Omental fat pad (tissue), 4 donors: ENCODE measurements at places on chromosomes 13 and 19. TPM values are rescaled to one million over a fixed set of nuclear protein-coding genes. Genes with fewer than 3 reads are reported as not detected.

GRCh38 chr13:49791711-49792549, 552 bp downstream of the KPNA3 start:
- no peak for DNase-seq

DNA sequence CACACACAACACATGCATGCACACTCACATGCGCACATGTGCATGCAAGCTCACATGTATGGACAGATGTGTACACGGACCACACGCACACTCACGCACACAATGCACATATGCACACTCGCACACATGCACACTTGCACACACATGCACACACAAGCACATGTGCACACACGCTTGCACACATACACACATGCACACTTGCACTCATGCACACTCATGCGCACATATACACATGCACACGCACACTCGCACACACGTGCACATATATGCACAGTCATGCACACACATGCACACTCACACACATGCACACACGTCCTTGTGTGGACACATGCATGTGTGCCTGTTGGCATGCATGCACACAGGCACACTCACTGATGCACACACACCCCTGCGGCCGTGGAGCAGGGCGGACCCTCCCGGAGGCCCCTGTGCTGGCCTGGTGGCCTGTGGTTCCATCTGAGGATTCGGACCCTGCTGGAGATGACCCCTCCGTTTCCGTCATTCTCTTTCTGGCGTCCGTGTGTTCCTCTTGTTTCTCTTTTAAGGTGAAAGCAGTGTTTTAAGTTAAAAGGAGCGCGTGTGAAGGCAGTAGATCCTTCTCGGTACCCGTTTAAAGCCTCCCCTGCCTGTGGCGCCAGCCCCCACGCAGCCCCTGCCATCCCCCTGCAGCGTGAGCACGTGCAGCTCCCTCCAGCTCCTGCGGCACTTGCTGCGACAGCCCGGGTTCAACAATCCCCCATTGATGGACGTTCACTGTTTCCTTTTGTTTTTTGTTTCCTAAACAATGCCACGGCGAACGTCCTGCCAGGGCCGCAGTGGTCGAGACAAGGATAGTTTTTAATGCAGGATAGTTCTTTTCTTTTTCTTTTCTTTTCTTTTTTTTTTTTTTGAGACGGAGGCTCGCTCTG, 5.6 kb downstream of the NDUFS7 start:
- DNase-seq = no peak

GRCh38 chr19:29495901-29496441, 29.8 kb upstream of the VSTM2B start:
- no peak for DNase-seq

GRCh38 chr13:100298691-100299090, 209.8 kb downstream of the PCCA start:
- DNase-seq = no peak

DNA sequence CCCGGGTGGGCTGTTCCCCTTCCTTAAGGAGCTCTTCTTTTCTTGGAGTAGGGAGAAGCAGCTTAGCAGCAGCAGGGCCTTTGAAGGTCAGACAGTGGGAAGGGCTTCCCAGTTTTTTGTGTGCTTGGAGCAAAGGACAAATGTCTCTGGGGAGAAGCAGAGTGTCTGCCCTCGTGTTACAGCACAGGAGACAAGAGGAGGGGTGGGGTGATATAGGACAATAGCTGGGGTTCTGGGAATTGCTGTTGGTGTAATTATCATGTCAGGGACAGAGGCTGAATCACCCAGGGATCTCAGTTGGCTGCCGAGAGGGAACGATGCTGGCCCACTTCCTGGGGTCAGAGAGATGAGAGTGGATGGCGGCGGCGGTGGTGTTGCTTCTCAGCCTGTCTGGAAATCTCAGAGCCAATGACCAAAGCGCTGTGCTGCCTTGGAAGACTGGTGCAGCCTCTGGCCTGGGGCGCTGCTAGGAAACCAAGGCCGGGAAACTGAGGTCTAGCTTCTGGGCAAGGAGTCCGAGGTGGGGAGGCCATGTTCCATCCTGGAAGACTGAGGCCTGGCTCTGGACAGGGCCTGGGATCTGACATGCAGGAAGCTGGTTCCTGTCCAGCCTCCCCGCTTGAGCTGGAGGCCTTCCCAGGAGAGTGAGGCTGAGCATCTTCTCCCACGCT, 1.2 kb downstream of the INAFM1 start:
- no peak for DNase-seq

GRCh38 chr19:29576761-29577648, 29.1 kb upstream of the POP4 start:
- DNase-seq = no peak

GRCh38 chr19:47028195-47028601, 8.6 kb downstream of the NPAS1 start:
- no peak for DNase-seq

DNA sequence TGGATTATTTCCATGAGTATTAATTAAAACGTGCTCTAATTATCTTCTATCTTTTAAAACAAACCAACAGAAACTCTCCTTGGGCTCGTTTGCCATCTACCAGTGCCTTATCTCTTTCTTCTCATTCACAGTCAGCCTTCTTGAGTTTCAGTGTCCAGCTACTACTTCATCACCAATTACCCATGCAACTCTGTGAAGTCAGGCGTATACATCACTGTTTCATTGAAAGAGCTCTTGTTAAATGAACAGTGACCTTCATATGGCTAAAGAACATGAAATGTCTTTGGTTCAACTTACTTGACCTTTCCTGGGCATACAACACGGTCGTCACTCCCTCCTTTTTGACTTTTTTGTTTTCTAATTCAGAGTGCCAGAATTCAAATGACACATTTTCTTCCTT, 5.2 kb upstream of the IFT88 start:
- no peak for DNase-seq

- no peak for DNase-seq
Observed at GRCh38 chr13:113086991-113087922, 18.3 kb upstream of the F7 start.

DNA sequence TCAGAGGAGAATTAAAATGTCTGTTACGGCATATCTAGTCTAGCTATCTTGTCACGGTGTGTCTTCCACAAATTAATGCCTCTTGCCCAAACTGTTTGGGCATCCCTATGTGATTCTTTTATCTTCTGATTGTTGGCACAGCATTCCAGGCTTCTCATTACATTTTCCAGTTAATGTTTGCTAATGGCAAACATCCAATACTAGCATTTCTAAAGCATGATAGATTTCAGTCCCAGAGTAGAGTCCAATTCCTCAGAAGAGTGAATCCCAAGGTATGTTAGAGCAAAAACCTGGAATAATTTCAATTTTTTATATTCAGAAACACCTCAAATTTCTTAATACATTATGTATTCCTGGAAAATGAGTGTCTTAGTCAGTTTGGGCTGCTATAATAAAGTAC, 684.5 kb upstream of the SLITRK1 start:
- no peak for DNase-seq

DNA sequence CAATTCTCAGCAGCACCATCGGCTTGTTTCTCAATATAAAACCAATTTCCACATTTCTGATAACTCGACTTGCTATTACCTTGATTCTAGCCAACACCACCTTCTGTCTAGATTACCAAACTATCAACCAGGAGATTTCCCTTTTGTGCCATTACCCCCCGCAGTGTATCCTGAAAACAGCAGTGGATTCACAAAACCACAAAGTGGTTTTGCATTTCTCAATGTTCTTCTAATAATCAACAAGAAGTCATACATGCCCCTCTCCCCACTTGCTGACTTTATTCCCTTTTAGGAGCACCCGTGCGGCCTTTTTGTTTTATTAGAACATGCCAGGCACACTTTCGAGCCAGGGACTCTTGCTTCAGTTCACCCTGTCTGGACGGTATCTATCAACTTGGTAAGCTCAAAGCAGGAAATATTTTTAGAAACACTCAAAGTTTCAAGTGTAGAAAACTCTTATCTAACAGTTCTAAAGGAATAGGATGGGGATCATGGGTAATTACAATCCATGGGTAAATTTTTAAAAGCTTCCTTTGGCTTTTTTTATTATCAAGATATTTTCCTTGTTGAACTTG, 967.4 kb downstream of the EFNB2 start:
- no peak for DNase-seq

GRCh38 chr13:74889321-74889720, 592.6 kb downstream of the TBC1D4 start:
- DNase-seq = no peak

- no peak for DNase-seq
Observed at GRCh38 chr19:13260883-13261653, 110.9 kb downstream of the IER2 start.

GRCh38 chr13:47291107-47291656, 394.3 kb upstream of the HTR2A start:
- no peak for DNase-seq

DNA sequence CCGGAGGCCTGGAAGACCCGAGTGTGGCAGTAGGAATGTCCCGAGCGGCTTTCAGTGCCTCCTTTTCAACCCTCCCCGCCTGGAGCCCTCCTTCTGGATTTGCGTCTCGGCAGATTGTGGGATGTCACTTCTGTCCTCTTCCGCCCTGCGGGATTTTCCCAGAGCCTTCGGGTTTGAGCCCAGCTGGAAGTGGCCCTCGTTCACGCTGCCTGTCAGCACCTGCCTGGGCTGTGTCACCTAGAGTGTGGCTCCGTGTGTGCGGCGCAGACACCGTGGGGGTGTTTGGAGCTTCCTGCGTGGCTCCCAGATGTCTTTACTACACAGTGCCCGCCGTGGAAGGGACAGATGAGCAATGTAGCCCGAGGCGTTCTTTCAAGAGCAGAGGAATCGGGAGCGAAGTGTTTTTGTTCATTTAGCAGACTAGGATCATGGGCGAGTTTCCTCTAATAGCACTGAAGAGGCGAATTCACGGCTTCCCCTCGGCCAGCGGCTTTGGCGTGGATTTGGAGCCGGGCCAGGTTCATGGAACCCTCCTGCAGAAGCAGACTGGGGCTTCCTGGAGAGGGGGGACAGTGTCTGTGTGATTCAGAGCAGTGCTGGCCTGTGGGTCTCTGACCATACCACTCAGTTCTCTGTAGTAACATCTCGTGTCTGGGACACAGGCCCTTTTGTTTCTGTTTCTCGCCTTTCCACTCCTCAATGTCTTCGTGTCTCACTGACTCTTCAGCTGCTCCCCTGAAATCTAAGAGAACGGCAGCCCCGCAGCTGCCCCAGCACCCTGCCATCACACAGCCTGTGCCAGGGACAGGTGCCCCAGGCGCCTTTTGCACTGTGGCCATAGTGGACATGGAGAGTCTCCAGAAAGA, 68.0 kb downstream of the KDM4B start:
- DNase-seq = no peak

DNA sequence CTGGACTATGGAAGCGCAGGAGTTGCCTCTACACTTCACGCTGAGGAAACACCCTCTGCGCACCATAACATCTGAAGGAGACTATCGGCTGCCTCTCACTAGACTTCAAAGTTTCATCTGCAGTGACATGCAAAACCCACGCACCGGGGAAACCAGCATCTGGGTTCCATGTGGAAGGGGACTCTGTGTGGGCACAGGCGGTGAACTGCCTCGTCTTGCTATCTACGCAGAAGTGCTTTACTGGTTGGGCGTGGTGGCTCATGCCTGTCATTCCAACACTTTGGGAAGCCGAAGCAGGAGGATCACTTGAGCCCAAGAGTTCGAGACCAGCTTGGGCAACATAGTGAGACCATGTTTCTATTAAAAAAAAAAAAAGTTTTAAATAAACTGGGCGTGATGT, 116.4 kb downstream of the STK24 start:
- DNase-seq = no peak

DNA sequence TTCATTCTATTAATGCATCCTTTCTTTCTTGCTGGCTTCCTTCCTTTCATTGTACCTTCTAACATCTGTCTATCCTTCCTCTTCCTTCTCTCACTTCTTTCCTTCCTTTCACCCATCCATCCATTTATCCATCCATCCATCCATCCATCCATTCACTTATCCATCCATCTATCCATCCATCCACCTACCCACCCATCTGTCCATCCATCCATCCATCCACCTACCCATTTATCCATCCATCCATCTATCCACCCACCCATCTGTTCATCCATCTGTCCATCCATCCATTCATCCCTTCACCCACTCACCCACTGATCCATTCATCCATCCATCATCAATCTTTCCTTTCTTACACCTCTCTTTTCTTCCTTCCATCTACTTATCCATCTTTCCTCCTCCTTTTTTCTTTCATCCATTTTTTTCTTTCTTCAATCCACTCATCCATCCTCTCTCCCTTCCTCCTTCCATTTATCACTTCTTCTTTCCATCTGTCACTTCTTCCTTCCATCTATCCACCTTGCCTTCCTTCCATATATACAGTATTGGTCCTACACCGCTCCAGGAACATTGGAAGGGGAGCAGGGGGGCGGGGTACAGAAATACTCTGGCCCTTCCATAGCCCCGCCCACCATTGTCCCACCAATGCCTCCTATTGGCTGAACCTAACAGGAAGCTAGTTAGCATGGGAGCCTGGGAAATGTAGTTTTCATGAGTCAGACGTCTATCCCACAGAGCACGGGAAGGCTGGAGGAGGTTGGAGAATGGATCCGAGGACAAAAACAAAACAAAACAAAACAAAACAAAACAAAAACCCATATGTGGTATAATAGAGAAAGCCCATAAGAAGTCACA, 45.9 kb downstream of the MBD3L1 start:
- no peak for DNase-seq

GRCh38 chr13:28528848-28529247, 33.9 kb upstream of the FLT1 start:
- no peak for DNase-seq

GRCh38 chr19:44671400-44671799, at the start of gene CEACAM19:
CEACAM19 (plus strand) TSS chr19:44671482; CDS start chr19:44671932, 450 bp downstream.
- no peak for DNase-seq

- DNase-seq = no peak
Observed at GRCh38 chr19:16620018-16620417, 8.0 kb downstream of the MED26 start.

GRCh38 chr13:42656161-42656560, 82.2 kb downstream of the TNFSF11 start:
- DNase-seq = no peak

The LIM2 gene
- total RNA-seq = not detected

The RFPL4AL1 gene
- not detected for total RNA-seq

The SLITRK1 gene
- total RNA-seq = not detected

The ZNF541 gene
- 0.37 TPM for total RNA-seq

The SPTBN4 gene
- 3.2 TPM for total RNA-seq

The SELENOV gene
- total RNA-seq = not detected

The NALCN gene
- total RNA-seq = 0.32 TPM
